D721Med (cell line): ENCODE measurements at places on chromosomes 7 and 10.

- no peak for DNase-seq
Observed at GRCh38 chr10:123585477-123586445, 80.4 kb upstream of the GPR26 start.

DNA sequence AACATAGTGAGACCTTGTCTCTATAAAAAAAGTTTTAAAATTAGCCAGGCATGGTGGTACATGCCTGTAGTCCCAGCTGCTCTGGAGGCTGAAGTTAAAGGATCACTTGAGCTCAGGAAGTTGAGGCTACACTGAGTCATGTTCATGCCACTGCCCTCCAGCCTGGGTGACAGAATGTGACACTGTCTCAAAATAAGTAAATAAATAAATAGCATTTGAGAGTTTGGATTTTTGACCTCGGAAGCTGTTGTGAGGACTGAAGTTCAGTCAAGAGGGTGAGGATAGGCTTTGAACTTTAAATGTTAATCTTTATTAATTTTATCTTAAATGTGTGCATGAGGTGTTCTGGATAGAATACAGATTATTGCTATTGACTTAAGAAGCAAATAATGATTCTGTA is 110.2 kb downstream of the GNAT3 start:
- no peak for DNase-seq

GRCh38 chr7:8175929-8176369 is 86.0 kb downstream of the ICA1 start:
- no peak for DNase-seq

DNA sequence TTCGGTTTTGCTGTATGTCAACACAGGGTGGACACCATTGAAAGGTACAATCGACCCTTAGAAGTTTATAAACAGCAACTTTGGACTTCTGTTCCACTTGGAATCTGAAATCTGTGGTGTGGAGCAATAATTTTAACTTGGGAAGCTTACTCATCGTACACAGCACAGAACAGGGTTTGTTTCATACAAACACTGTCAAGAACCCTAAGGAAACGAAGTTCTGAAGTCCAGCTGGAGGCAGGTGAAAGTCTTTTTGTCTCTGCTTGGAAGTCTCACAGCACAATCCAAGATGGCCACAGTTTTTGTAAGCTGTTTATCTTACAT is 31.5 kb downstream of the NMT2 start:
- DNase-seq: no peak

- DNase-seq: no peak
Observed at GRCh38 chr7:151793991-151794507, 82.9 kb downstream of the PRKAG2 start.
